ENCODE measurements at places on chromosomes 5 and 9.

DNA sequence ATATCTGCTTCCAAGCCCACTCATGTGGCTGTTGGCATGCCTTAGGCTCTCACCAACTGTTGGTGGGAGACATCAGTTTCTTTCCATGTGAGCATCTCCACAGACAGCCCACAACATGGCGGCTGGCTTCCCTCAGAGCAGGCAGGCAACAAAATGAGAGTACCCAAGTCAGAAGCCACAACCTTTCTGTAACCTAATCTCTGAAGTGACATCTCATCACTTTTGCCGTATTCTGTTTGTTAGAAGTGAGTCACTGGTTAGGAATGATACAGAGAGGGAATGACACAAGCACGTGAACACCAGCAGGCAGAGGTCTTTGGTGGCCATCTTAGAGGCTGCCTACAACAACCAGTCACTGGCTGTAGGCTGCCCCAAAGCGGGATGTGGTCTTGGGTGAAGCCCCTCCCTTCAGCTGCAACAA is 88.6 kb upstream of the RASGRF2 start:
- peak; percentile 34 for DNase-seq

DNA sequence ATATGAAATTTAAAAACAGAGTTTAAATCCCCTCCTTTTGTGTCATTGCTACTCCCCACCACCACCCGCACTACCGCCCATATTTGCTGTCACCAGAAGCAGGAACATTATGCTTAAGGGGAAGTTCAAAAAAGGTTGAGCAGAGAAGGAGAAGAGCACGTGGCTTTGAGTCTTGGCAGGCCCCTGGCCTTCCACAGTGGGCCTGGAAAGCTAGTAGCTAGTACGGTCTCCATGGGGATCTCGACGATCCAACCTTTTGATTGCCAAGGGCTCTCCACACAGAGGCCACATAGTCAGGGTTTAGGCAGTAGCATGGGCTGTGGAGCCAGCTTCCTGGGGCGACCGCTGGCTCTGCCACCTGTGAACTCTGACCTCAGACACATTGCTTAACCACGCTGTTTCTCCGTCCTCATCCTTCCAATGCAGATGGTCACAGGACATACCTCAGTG is 90.1 kb downstream of the GOLPH3 start:
- DNase-seq: no peak

DNA sequence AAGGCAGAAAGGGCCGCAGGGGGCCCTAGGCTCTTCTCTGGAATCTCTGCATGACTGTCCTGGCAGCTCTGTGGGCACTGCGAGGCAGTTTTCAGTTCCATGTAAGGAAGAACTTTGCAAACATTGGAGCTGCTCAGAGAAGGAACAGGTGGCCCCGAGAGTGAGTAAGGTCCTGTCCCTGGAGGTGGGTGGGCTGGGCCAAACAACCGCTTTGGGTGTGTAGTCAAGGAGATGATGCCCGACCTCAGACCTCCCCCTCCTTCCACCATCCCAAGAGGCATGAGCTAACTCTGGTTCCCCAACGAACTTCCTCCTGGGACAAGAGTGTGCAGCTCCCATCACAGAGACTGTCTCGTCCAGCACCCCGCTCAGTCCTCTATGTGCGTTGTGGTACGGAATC is 20.5 kb downstream of the CSF1R start:
- DNase-seq: no peak

GRCh38 chr9:135929656-135930445 is 22.5 kb upstream of the CAMSAP1 start:
- no peak for DNase-seq

GRCh38 chr5:178223196-178223773 is 9.3 kb downstream of the PHYKPL start:
- no peak for DNase-seq

DNA sequence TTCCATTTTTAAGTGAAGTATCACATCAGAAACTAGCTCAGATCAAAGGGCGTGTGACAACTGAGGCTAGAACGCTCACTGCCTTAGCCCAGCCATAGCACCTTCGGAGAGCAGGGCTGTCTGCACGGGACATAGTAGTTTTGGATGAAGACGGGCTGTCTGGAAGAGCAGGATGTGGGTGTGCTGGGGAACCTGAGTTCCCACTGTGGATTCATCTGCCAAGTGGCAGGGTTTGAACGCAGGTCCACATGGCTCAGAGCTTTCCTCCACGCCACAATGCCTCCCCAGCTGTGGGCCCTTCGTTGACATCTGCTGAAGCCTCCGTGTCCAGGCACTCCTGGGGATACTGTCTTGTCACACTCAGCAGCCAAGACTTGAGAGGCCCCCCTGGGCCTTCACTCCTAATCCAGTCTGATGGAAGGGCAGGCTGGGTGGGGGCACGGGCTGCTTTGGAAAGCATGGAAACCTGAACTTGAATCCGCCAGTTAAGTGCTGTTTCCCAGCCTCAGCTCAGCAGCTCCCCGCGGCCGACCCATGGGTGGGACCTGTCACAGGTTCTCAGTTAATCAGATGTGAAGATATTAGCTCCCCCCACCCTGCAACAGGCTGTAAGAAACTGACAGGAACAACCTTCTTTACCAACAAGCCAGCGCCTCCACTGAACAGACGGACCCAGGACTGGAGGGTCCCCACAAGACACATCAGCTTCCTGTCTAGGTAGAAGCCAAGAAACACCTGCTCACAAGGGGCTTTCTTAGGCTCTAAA is 228.1 kb downstream of the FANCC start:
- DNase-seq: no peak

DNA sequence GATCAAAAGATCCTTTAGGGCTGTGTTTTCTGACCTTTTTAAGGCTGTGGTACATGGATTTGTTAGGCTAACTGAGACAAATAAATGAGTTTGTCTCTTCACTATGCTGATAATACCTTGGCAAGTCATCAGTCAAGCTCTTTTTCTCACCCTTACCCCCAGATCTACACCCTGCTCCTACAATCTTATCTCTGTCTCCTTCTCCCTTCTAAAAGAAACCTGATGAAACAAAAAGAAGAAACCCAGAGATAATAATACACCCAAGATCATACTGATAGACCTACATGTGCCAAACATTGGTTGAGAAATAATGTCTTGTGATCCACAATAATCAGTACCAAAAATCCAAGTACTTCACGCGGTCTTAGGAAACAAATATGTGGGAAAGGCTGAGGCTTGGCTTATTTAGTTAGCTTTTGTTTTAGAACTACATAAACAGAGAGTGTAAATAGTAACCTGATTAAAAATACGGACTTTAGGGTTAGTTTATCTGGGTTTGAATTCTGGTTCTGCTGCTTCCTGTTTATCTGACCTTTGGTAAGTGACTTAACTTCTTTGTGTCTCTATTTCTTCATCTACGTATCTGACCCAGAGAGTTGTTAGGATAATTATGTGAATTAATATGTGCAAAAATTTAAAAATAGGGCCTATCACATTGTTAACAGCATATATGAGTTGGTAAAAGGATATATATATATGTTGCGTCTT is 24.8 kb upstream of the PDCD1LG2 start:
- DNase-seq: no peak

DNA sequence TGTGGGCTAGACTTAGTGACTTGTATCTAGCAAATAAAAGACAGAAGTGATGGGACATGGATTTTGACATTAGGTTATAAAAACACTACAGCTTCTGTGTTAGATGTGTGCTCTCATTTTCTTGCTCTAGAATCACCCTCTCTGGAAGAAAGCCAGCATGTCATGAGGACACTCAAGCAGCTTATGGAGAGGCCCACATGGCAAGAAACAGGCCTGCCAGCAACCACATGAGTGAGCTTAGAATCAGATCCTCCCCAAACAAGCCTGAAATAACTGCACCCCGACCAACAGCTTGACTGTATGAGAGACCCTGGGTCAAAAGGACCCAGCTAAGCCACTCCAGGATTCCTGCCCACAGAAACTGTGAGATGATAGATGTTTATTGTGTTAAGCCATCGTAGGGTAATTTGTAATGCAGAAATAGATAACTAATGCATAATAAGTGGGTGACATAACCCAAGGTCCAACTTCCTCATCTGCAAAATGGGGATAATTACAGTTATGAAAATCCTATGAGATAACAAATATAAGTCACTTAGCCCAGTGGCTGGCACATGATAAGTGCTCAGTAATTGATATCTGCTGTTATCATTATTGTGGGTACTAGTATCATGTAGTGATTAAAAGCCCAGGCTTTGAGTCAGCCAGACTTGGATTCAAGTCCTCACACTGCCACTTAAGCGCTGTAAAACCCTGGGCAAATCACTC is 86.5 kb downstream of the KLHL3 start:
- no peak for DNase-seq

GRCh38 chr5:92887254-92887653 is 693.8 kb downstream of the NR2F1-AS1 start:
- DNase-seq: no peak

DNA sequence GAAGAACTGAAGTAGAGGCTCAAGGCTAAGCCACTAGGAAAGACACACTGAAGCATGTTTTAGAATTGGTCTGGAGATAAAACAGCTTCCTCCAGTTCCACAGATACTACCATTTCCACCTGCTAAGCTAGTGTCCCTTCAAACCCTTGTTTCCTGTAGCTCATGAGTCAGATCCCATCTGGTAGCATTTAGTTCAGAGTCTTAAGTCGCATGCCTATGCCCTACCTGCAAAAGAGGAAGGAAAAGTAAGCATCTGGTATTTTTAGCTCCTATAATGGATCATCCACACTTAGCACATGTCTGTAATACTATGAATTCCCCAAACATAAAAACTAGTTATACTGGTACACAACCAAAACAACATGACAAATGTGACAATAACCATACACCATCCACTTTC is 92.1 kb downstream of the CDKN2A start:
- no peak for DNase-seq

GRCh38 chr5:177512736-177513380 is 3.2 kb upstream of the DOK3 start:
- no peak for DNase-seq
